ENCODE measurements at places on chromosomes 16 and 17. TPM values are rescaled to one million over a fixed set of nuclear protein-coding genes. Genes with fewer than 3 reads are reported as not detected.

- no peaks in the 10 kb centered on the region for H3K27me3 ChIP-seq
- no peak overlapping the region for H3K4me3 ChIP-seq
- H3K4me1 ChIP-seq: peaks cover 20% of the 10 kb centered on the region
- peak overlapping the region; percentile 55 for H3K27ac ChIP-seq
- peaks cover 24% of the 10 kb centered on the region for H3K36me3 ChIP-seq
These were observed 20.1 kb downstream of the CIITA start for GRCh38 chr16:10897134-10897533.

DNA sequence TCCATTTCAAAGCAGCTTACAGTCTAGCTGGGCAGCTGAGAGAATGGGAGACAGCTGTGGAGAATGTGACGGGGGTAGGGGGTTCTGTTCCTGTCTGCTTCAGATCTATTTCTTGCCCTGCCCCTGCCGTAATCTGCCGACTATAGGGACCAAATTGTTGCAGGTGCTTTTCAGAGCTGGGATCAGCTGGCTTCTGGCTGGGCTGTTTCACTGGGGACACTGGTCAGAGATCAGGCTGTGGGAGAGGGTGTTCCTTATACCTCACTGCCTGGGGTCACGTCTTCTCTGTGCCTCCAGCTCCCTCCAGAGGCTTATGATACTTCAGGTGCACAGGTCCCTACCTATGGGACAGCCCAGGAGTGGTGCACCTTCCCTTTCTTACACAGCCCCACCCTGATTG, 514.9 kb upstream of the GOT2 start:
- H3K4me1 ChIP-seq: no peaks in the 10 kb centered on the region
- no peak overlapping the region for H3K4me3 ChIP-seq
- DNase-seq: no peak
- no peaks in the 10 kb centered on the region for H3K27me3 ChIP-seq

- H3K27me3 ChIP-seq: no peaks in the 10 kb centered on the region
- H3K27ac ChIP-seq: no peak overlapping the region
- no peaks in the 10 kb centered on the region for H3K4me1 ChIP-seq
- DNase-seq: no peak
- H3K4me3 ChIP-seq: no peak overlapping the region
- H3K36me3 ChIP-seq: peaks cover 92% of the 10 kb centered on the region
These were observed 13.2 kb downstream of the CTC1 start for GRCh38 chr17:8234361-8235270.

- H3K4me1 ChIP-seq: no peaks in the 10 kb centered on the region
- no peaks in the 10 kb centered on the region for H3K27me3 ChIP-seq
- DNase-seq: no peak
- no peak overlapping the region for H3K4me3 ChIP-seq
- H3K27ac ChIP-seq: no peak overlapping the region
These were observed 93.9 kb downstream of the HAPSTR1 start for GRCh38 chr16:9185381-9185780.

DNA sequence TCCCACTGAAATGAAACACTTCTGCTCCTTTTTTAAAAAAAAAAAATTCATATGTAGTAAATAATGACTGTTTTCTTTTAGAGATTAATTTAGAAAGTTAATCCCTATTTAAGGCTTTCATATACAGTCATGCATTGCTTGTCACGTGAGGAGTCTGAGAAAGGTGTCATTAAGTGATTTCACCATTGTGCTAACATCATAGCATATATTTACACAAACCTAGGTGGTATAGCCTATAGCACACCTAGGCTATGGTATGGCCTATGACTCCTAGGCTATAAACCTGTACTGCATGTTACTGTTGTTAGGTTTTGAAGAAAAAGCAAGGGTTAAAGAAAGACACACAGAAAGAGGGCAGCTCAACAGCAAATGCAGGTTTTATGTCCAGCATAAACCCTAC, 13.7 kb downstream of the PPY start:
- peaks cover 15% of the 10 kb centered on the region for H3K4me1 ChIP-seq
- no peak overlapping the region for H3K4me3 ChIP-seq
- DNase-seq: no peak
- H3K27ac ChIP-seq: no peak overlapping the region
- no peaks in the 10 kb centered on the region for H3K36me3 ChIP-seq

DNA sequence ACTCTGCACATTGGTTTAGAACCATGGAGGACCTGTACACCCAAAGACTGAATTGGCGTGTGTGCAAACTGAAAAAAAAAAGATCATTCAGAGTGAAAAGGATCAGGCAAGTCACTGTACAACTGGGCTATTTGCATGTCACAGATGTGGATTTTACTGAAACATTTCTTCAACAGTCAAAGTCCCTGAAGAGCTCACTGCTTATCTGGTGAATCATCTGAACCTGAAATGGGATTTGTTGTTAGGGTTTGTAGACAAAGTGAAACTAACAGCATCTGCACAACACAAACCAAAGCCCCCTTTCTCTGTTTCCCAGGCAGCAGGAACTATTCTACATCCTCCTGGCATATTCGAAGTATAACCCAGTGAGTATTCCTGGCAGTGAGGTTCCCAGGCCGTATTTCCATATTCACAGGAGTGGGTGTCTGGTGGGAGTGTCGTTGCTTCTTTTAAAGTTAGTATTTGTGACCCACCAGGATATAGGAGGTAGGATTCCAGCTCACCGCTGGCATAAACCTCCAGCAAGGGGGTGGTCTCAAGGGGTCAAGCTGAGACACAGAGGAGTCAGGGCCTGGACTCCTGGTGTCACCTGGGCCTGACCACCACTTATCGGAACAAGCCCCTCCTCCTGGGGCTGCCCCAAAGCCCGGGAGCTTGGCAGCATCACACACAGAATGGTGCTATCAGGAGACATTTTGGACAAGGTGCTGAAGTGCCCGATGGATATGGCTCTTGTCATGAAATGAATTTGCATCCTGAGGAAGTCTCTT, 80.9 kb downstream of the GOSR1 start:
- no peak for DNase-seq
- H3K4me1 ChIP-seq: no peaks in the 10 kb centered on the region
- H3K27me3 ChIP-seq: no peaks in the 10 kb centered on the region
- H3K36me3 ChIP-seq: no peaks in the 10 kb centered on the region
- H3K27ac ChIP-seq: no peak overlapping the region

GRCh38 chr17:77461277-77462057, 320.7 kb downstream of the SEC14L1 start:
- no peaks in the 10 kb centered on the region for H3K36me3 ChIP-seq
- H3K27ac ChIP-seq: peak overlapping the region; percentile 85
- peaks cover 100% of the 10 kb centered on the region for H3K4me1 ChIP-seq
- no peaks in the 10 kb centered on the region for H3K27me3 ChIP-seq
- no peak for DNase-seq

DNA sequence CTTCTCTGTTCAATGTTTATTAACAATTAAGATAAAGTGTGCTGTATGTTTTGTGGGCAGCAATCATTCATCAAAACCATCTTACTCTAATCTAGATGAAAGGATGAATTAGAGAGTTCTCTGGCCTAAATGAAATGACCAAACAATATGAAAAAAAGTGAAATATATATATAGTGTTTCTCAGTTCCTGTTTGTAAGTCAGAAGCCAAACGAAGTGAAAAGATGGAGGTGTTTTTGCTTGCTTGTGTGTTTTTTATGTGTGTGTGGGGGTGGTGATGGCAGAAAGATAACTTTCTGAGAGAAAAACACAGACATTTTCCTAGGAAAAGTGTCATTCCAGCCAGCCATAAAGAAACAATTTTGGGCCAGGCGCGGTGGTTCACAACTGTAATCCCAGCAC, 138.6 kb downstream of the CDH8 start:
- no peaks in the 10 kb centered on the region for H3K27me3 ChIP-seq
- DNase-seq: no peak
- no peaks in the 10 kb centered on the region for H3K36me3 ChIP-seq
- H3K4me1 ChIP-seq: no peaks in the 10 kb centered on the region
- no peak overlapping the region for H3K27ac ChIP-seq

DNA sequence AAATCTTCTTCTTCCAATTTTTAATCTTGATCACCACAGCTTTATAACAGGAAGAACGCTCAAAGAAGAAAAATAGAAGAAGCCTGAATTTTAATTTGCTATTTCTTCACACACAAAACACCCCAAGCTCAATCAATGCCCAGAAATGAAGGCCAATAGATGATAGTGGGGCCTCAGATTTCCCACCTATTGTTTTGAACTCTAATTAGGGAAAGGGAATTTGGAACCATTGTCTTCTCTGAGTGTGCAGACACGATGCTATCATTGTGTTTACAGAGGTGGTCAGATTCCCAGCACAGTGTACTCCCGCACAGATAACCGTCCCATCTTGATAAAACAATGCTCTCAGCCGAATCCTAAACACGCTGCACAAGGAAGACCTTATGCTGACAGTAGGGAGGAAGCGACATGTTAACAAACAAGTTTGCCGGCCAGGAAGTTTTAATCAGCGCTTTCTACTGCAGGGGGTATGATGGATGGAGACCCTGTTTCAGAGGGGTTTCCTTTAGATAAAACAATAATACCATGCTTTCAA, 684.7 kb downstream of the MAF start:
- no peak for DNase-seq
- H3K4me1 ChIP-seq: no peaks in the 10 kb centered on the region
- no peak overlapping the region for H3K4me3 ChIP-seq
- no peaks in the 10 kb centered on the region for H3K36me3 ChIP-seq

GRCh38 chr16:67663151-67663876, 2.6 kb downstream of the PARD6A start:
- H3K27ac ChIP-seq: no peak overlapping the region
- no peaks in the 10 kb centered on the region for H3K27me3 ChIP-seq
- no peak for DNase-seq

DNA sequence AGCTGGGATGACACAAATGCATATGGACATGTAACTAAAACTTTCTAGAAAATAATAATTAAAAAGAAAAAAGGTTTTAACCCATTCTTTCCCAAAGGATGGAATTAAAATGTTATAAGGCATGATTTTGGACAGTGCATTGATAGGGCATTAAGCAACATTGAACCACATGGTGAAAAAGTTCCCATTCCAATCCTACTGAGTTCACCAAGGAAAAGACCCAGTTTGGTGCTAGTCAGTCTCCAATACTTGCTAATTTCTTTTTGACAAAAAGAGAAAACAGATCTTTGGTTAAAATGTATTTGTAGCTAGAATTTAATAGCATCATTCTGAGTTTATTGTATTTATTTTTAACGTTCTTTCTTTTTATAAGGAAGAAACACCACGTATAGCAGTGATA, 28.1 kb downstream of the EMP2 start:
- H3K4me3 ChIP-seq: no peak overlapping the region
- H3K36me3 ChIP-seq: no peaks in the 10 kb centered on the region
- no peaks in the 10 kb centered on the region for H3K27me3 ChIP-seq
- H3K4me1 ChIP-seq: no peaks in the 10 kb centered on the region
- DNase-seq: no peak
- no peak overlapping the region for H3K27ac ChIP-seq

The CDT1 gene
- total RNA-seq: 3.8 TPM

The PLEKHH3 gene
- 0.26 TPM for total RNA-seq

The GP1BA gene
- 2.2 TPM for total RNA-seq

The ABI3 gene
- total RNA-seq: 131 TPM

The CCL18 gene
- total RNA-seq: 0.54 TPM

Measured in natural killer cell (primary cell).